ENCODE measurements at places on chromosomes 16 and 17.

GRCh38 chr17:76556765-76557367 lies 17.0 kb downstream of the PRCD start:
- DNase-seq = no peak

- no peak for DNase-seq
These were observed 44.7 kb upstream of the VPS4A start for GRCh38 chr16:69266334-69267063.

GRCh38 chr17:5032865-5033264 lies 2.4 kb downstream of the SLC52A1 start:
- no peak for DNase-seq

- no peak for DNase-seq
These were observed 609.9 kb downstream of the WWOX start for GRCh38 chr16:78709137-78709884.

DNA sequence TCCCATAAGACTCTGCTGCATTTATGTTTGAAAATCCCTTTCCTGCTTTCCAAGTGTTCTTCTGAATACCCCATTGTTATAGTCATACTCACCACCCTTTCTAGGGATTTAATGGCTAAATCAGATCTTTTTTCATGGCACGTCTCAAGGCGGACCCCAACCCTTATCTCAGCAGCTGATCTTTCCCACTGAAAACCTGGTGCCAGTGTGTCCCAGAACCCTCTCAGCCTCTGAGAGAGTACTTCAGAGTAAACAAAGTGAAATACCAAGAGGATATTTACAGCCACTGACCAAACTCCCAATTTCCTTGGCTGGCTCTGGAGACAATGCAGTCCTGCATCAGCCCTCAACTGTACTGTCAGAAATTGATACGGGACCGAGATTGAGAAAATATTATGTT lies 101.7 kb downstream of the TMEM100 start:
- DNase-seq = no peak

DNA sequence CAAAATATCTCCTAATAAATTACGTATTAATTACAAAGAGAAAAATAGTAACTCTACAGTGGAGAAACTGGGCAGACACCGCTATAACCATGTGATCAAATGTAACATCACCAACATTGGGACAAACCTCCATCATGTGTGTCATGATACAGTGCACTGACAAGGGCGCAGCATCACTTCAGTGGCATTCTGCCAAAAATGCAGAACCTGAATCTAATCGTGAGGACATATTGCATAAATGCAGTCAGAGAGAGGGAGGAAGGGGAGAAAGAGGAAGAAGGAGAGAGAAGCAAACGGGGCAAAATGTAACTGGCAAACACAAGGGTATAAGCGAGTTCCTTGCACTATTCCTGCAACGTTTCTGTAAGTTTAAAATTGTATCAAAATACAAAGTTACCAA lies 74.2 kb upstream of the MARCHF10 start:
- DNase-seq = no peak

GRCh38 chr17:78865682-78866390 lies 25.2 kb upstream of the USP36 start:
- DNase-seq = peak; percentile 74

All from fibroblast of skin of scalp (primary cell).